Upper lobe of right lung (tissue), 1 donor: ENCODE measurements at places on chromosomes 13 and 19. TPM values are rescaled to one million over a fixed set of nuclear protein-coding genes. Genes with fewer than 3 reads are reported as not detected.

GRCh38 chr19:37817180-37817981, 38.0 kb upstream of the ZNF573 start:
- no peaks in the 10 kb centered on the region for H3K4me1 ChIP-seq
- peak overlapping the region; percentile 55 for H3K27ac ChIP-seq
- peak overlapping the region; percentile 66 for H3K4me3 ChIP-seq

DNA sequence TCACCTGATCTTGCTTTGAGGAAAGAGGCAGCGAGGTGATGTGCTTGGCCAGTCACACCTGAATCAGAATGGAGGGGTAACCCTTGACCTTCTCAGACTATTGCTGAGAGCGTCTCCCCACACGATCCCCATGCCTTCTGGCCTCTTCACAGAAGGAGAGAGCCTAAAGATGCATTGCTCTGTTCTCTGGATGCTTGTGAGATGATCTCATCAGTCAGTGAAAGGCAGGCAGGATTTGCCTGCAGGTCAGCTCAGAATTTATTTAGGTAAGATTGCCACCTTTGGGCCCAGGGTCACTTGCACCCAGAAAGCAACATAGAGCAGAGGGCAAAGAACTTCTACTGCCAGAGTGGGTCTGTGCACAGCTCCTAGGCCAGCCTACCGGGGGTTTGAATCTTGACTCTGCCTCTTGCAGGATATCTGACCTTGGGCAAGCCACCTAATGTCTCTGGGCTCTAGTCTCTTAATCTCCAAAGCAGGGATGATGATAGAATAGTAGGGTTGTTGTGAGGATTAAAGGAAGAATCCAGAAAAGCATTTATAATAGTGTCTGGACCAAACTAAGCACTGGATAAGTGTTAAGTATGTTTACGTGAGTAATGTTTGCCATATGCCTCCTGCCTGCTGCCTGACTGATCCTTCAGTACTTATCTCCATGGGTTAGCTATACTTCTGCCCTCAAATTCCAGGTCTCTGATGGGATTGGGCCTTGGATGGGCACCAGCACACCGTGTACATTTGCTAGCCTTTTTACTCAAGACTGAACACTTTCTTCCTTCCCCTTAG, 8.4 kb upstream of the FLT1 start:
- H3K4me1 ChIP-seq: peaks cover 5% of the 10 kb centered on the region
- H3K36me3 ChIP-seq: no peaks in the 10 kb centered on the region
- no peak overlapping the region for H3K4me3 ChIP-seq
- no peak for DNase-seq
- no peak overlapping the region for H3K27ac ChIP-seq

GRCh38 chr19:3617463-3617862, 9.1 kb downstream of the CACTIN start:
- peaks cover 37% of the 10 kb centered on the region for H3K36me3 ChIP-seq
- H3K4me3 ChIP-seq: no peak overlapping the region
- H3K27ac ChIP-seq: no peak overlapping the region
- no peaks in the 10 kb centered on the region for H3K4me1 ChIP-seq
- H3K27me3 ChIP-seq: no peaks in the 10 kb centered on the region

The LATS2 gene
- total RNA-seq: 44.1 TPM

The RFPL4AL1 gene
- total RNA-seq: not detected

GRCh38 chr13:20370815-20371421, 138.8 kb upstream of the GJB6 start:
- no peaks in the 10 kb centered on the region for H3K4me1 ChIP-seq
- no peaks in the 10 kb centered on the region for H3K27me3 ChIP-seq
- no peak overlapping the region for H3K4me3 ChIP-seq
- H3K36me3 ChIP-seq: no peaks in the 10 kb centered on the region

GRCh38 chr19:35061583-35062373, 20.3 kb downstream of the HPN start:
- H3K4me3 ChIP-seq: no peak overlapping the region
- no peaks in the 10 kb centered on the region for H3K27me3 ChIP-seq
- no peaks in the 10 kb centered on the region for H3K4me1 ChIP-seq
- H3K27ac ChIP-seq: no peak overlapping the region
- H3K36me3 ChIP-seq: no peaks in the 10 kb centered on the region
- DNase-seq: no peak

The ZNF491 gene
- total RNA-seq: 1.9 TPM

DNA sequence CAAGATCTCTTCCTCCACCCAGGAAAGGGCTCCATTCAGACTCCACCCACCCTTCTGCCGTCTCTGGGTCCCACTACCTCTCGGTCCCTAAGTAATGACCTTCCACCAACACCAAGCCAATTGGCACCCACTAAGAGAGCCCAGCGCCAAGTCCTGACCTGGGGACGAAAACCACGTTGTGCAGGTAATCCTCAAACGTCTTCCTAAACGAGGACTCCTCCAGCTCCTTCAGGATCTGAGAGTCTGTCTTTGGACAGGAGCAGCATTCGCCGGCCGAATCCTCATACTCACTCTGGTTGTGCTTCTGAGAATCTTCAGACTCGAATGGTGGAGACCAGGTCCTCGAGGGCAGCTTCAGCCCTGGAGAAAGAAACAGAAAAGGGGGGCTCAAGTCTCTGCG, 83.1 kb downstream of the ZNF557 start:
- H3K4me1 ChIP-seq: no peaks in the 10 kb centered on the region

The HCN2 gene
- 0.52 TPM for total RNA-seq

The KCNRG gene
- total RNA-seq: 1.5 TPM

- H3K27me3 ChIP-seq: no peaks in the 10 kb centered on the region
- H3K36me3 ChIP-seq: peaks cover 56% of the 10 kb centered on the region
- H3K4me1 ChIP-seq: no peaks in the 10 kb centered on the region
- peak overlapping the region; percentile 39 for H3K27ac ChIP-seq
Observed at GRCh38 chr19:307793-308420, 16.7 kb upstream of the PLPP2 start.

DNA sequence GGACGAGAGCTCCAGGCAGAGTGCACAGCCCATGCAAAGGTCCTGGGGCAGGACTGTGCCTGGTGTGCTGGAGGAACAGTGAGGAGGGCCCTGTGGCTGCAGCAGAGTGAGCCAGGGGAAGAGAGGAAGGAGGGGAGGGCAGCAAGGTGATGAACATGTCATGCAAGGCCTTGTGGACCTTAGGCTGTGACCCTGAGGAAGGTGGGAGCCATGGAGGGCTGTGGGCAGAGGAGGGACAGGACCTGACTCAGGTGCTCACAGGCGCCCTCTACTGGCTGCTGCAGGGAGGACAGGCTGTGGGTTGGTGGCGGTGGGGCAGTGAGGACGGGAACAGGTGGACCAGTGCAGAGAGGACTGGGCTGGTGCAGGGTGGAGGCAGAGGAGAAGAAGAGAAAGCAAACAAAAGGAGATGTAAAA, 170.3 kb downstream of the PTPRS start:
- H3K27me3 ChIP-seq: no peaks in the 10 kb centered on the region
- peak; percentile 71 for DNase-seq
- no peaks in the 10 kb centered on the region for H3K4me1 ChIP-seq
- H3K4me3 ChIP-seq: no peak overlapping the region
- no peak overlapping the region for H3K27ac ChIP-seq
